ENCODE measurements at places on chromosomes 11 and 22.

DNA sequence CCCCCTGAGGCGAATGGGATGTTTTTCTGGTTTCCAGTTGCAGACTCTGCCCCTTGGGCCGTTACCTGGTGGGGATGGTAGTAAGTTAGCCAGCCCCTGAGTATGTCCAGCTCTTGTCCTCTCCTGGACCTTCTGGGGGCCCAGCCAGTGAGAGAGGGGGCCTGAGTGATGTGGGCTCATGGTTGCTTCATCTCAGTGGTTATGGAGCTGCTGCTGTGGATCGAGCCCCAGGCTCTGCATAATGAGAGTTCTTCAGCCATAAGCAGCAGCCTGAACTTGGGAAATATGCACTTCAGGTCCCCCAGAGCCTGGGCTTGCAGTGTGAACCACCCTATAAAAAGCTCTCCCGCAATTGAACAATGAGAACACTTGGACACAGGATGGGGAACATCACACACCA, 5.9 kb downstream of the TMPRSS13 start:
- DNase-seq: no peak

DNA sequence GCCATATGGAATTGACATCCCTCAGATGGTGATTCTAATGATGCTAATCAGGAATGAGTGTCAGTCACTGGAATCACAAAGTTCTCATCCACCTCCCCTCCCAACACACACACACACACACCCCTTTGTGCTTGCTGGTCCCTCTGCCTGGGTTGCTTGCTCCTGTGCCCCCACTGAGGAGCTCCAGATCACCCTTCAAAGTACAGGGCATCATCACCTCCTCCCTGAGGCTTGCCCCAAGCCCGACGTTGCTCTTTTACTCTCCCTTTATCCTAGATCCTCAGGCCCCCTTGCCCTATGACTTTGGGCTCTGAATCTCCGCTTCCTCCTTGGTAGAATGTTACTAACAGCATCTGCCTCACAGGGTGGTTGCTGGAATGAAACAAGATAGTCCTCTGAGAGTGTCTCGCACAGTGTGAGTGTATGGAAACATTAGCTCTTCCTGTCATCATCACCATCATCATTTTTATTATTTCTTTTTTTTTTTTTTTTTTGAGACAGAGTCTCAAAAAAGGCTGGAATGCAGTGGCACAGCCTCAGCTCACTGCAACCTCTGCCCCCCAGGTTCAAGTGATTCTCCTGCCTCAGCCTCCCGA, 3.4 kb downstream of the TOM1 start:
- DNase-seq: no peak

GRCh38 chr11:74444173-74444826, 23.0 kb downstream of the KCNE3 start:
- DNase-seq: no peak

DNA sequence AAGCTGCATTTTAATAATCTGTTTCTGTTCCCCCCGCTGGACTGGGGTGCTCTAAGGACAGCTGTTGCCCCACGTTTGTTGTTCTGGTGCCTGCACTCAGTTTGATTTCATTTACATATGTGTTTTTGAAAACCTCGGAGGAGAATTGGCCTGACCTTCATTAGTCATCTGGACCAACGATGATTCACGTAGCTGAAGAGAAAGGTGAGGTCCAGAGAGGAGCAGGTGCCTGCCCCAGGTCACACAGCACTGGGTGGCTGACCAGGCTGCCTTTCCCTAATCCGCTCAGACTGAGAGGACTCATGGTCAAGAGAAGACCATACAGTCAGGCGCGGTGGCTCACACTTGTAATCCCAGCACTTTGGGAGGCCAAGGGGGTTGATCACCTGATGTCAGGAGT, 3.8 kb downstream of the CSDC2 start:
- DNase-seq: no peak

GRCh38 chr11:129533395-129533794, 157.7 kb downstream of the BARX2 start:
- no peak for DNase-seq

DNA sequence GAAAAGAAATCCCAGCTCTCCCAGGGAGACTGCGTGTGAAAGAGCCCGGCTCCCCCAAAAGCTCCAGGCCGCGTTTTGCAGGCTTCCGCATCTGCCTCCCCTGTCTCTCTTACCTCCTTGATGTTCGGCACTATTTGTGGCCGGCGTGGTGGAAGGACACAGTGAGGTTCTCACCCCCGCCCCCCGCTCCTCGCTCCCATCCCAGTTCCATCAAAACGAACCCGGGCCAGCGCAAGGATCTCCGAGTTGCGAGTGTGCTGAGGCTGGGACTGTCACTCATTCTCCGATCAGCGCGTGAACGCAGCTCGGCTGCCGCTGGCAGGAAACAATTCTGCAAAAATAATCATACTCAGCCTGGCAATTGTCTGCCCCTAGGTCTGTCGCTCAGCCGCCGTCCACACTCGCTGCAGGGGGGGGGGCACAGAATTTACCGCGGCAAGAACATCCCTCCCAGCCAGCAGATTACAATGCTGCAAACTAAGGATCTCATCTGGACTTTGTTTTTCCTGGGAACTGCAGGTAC, at the start of gene NCAM1:
Gene NCAM1 (plus strand): TSS at position 275 of the 523 bp plus-strand sequence.
- DNase-seq: no peak

All from epithelial cell of prostate (primary cell).